ENCODE measurements at places on chromosomes 1 and 21.

GRCh38 chr21:41186755-41187536 lies 19.0 kb downstream of the BACE2 start:
- DNase-seq, result no peak

DNA sequence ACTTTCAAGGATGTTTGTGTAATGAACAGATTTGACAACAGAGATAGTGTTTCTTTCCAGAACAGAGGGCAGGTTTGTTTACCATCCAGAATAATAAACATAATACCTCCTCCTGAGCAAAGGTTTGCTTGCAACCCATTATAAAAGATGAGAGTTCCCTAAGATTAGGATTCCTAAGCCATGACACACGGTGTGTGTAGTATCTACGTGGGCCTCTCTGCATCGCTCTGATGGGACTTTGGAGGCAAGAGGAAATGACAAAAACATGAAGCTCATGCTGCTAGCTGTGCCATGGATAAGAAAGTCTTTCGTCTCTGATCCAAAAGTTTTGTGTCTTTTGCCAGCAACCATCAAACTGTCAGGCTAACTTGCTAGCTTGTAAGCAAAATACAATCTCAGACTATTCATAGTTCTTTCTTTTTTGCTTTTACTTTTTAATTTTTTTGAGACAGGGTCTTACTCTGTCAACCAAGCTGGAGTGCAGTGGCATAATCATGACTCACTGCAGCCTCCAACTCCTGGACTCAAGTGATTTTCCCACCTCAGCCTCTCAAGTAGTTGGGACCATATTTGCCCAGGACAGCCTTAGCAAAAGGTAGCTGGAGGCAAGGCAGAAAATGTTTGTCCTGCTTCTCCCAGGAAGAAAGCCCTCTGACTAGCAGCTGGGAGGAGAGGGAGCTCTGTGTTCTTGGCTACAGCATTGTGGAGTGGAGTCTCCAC lies 81.1 kb downstream of the LHX4 start:
- DNase-seq, result no peak

DNA sequence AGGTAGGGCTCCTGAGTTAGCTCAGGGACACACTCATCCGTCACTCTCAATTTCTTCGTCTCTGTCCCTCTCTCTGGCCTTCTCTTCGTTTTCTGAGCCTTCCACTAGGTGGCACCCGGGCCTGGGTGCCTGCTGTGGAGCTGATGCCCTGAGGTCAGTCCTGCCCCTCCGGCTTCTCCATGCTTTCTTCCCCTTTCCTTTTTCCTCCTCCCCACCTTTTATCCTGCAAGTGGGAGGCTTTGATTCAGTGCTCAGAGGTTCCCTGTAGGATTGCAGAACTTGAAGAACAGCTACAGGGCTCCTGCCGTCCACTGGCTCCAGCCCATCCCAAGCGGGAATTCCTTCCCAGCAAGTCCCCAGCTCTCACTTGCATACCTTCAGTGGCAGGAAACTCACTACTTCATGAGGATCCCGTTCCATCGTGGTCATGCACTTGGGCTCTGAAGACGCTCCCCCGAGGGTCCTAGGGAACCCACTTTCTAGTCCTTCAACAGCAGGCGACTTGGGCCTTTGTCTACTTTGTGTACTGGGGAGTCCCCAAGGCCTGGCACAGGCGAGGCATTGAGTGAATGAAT lies 45.6 kb downstream of the SRRM1 start:
- DNase-seq, result peak; percentile 69

GRCh38 chr1:56417646-56418045 lies 161.7 kb downstream of the PLPP3 start:
- no peak for DNase-seq

- no peak for DNase-seq
Measured at GRCh38 chr1:172764378-172764777, 105.5 kb downstream of the FASLG start.

DNA sequence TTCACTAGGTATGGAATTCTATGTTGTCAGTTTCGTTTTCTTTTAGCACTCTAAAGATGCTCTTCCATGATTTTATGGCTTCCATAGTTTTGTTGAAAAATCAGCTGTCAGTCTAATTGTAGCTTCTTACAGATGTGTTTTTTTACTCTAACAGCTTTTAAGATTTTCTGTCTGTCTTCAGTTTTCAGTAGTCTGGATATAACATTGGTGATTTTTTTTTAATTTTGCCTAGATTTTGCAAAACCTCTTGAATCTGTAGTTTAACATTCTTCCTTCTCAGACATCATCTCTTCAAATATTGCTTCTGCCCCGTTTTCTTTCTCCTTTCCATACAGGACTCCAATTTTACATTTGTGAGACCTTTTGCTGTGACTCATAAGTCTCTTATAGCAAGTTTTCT lies 17.9 kb upstream of the DYRK1A start:
- no peak for DNase-seq

GRCh38 chr1:178109348-178110143 lies 15.6 kb downstream of the RASAL2 start:
- no peak for DNase-seq

DNA sequence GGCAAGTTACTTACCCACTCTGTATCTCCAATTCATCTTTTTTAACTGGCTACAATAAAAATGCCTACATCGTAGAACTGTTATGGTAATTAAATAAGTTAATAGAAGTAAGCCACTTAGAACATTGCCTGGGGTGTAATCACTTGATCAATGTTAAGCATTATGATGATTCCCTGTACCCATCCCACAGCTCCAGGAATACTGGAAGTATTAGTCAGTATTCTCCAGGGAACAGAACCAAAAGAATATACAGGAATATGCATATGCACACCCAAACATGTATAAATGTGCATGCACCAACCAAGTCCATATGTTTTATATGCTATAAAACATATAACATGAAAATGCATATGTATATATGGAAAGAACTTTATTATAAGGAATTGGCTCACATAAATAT lies 107.3 kb downstream of the UBE2U start:
- no peak for DNase-seq

DNA sequence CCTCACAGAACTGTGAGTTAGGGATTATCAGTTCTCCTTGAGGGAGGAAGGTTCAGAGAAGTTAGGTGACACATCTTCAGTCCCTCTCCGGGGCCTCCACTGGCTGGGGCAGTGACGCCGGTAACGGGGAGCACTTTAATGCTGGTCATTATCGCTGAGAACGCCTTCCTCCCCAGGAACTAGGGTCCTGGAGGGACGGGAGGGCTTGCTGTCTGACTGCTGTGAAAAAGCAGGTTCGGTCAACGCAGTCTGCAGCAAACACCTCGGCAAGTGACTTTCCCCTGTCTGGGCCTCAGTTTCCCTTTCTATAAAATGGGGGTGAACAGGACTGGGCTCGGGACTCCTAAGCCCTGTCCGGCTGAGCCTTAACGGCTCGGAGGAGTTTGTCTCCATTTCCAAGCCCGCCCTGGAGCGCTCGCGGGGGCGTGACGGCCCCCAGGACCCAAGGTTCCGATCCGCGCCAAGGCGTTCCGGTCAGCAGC lies 341 bp upstream of the TMEM61 start:
- DNase-seq, result no peak

GRCh38 chr1:40141878-40142535 lies 19.2 kb upstream of the RLF start:
- no peak for DNase-seq

GRCh38 chr1:169184812-169185211 lies 78.3 kb downstream of the ATP1B1 start:
- no peak for DNase-seq

Measured in CD4-positive, alpha-beta T cell treated with Interleukin-1 beta for 1 hour (primary cell).